ENCODE measurements at places on chromosomes 2 and 18.

DNA sequence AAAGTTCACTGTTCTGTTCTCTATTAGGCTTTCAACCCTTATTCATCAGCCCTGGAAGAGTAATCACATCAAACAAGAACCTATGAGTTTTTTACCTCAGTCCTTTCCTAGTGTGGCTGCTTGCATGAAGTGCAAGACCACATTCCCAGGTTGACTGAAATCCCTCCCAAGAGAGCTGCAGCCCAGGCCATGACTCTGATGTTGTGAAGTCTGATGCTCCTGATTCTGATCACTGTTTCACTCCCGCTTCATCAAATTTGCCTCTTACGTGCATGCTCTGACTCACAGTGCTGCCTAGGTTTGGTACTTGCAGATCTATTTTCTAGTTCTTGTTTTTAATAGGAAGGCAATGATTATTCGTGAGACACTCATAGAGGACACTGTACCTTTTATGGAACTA lies 58.2 kb upstream of the DSEL start:
- no peak for DNase-seq

DNA sequence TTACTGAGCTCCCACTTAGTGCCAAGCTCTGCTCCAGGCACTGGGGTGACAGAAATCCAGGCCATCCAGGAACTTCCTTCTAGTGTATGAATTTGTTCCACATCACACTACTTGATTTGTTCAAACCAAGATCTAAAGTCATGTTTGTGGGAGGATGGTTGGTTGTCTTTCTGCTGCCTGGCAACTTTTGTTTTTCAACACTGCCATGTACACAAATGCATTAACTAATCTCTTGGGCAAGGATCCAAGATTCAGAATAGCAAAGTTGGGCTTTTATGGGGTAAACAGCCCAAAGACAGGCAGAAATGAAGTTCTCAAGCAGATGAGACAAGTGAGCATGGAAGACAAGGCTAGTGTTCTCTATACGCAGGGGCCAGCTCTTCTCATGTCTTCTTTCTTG lies 53.4 kb upstream of the PROKR1 start:
- DNase-seq = no peak

DNA sequence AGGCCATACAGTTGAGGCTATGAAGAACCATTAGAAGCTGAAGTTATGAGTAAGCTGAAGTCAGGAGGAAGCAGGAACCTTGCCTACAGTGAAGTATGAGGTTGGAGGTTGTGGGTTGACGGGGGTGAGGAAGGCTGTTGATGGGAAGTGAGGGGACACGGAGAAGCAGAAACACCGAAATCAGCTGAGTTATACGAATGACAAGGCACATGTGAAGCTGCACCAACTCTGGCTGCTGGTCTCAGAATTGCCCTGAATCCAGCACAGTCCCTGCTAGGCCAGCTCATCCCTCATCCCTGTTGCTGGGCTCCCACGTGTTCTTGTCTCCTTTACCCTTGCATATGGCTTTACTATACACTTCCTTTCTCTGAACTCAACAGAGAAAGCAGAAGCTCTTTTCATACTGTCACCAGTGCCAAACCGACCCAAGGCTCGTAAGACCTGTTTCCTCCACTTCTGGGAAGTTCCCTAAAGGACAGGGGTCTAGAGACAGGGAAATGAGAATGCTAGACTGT lies 9.2 kb upstream of the TMEM247 start:
- no peak for DNase-seq

GRCh38 chr2:52429171-52429570 lies 1338.4 kb upstream of the CHAC2 start:
- no peak for DNase-seq

- no peak for DNase-seq
Measured at GRCh38 chr2:218257390-218257981, 3.3 kb upstream of the GPBAR1 start.

DNA sequence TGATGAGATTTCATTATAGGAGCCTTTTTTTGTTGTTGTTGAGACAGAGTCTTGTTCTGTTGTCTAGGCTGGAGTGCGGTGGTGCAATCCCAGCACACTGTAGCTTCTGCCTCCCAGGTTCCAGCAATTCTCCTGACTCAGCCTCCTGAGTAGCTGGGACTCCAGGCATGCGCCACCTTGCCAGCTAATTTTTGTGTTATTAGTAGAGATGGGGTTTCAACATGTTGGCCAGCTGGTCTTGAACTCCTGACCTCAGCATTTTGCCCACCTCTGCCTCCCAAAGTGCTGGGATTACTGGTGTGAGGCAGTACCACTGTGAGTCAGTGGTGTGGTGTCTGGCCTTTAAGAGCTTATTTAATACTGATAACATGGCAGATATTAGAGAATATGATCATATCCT lies 60.1 kb downstream of the MOB4 start:
- DNase-seq = no peak

Data from HS-5 (cell line).